ENCODE measurements at places on chromosomes 1 and 21. TPM values are rescaled to one million over a fixed set of nuclear protein-coding genes. Genes with fewer than 3 reads are reported as not detected.

DNA sequence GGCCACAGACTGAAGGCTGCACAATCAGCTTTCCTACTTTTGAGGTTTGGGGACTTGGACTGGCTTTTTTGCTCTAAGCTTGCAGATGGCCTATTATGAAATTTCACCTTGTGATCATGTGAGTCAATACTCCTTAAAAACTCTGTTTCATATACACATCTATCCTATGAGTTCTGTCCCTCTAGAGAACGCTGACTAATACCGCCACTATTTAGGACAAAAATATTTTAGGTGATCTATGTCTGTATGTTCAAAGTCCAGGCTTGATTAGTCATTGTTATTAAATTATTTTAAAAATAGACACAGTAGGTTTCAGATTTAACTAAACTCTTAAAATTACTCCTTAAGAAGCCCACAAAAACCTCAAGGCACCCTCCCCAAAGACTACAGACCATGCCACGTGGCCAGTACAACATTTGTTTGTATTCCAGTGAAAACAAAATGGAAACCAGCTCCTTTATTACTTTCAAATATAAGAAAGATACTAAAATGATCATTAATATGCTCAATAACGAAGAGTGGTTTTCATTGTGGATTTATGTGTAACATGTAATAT lies 63.1 kb downstream of the TMPRSS15 start:
- no peak for DNase-seq

The INTS11 gene
- total RNA-seq, result 42.4 TPM

GRCh38 chr21:39923476-39923875 lies 56.2 kb downstream of the PCP4 start:
- no peak for DNase-seq

DNA sequence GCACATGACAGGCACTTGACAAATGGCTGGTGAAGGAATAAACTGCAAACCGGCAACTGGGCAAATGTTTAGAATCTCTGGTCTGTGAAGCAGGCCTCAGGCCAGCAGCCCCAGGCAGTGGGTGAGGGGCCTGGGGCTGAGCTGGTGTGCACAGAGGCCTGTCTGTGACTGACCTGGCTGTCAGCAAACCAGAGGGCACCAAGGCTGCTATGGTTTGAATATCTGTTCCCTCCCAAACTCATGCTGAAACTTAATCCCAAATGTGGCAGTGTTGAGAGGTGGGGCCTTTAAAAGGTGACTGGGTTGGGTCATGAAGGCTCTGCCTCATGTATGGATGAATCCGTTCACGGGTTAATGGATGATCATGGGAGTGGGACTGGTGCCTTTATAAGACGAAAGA lies 139.8 kb downstream of the DMRTB1 start:
- DNase-seq, result no peak

The TYW3 gene
- 12.5 TPM for total RNA-seq

The IVL gene
- total RNA-seq, result 14.2 TPM

The OR2T2 gene
- total RNA-seq, result not detected

DNA sequence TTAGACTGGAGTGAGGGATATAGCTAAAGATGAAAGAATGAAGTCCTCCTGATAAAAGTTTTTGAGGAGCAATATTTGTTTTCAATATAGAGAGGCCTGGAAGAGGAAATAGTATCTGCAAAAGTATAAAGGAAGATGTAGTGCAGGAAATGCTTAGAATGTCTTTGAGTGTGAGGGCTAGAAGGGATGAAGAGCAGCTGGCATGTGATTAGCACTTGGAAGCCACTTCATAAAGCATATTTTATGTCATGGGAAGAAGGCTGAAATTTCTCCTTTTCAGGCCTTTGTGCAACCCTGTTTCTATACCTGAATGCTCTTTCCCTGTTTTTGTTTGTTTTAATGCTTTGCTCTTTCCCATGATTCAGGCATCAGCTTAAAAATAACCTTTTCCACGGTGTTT lies 323.3 kb upstream of the DEPDC1 start:
- peak; percentile 40 for DNase-seq

The AJAP1 gene
- total RNA-seq, result 0.96 TPM

- no peak for DNase-seq
These were observed 127.0 kb downstream of the AKT3 start for GRCh38 chr1:243723050-243723449.

GRCh38 chr21:43281661-43282357 lies 113.0 kb downstream of the CRYAA start:
- DNase-seq, result no peak

DNA sequence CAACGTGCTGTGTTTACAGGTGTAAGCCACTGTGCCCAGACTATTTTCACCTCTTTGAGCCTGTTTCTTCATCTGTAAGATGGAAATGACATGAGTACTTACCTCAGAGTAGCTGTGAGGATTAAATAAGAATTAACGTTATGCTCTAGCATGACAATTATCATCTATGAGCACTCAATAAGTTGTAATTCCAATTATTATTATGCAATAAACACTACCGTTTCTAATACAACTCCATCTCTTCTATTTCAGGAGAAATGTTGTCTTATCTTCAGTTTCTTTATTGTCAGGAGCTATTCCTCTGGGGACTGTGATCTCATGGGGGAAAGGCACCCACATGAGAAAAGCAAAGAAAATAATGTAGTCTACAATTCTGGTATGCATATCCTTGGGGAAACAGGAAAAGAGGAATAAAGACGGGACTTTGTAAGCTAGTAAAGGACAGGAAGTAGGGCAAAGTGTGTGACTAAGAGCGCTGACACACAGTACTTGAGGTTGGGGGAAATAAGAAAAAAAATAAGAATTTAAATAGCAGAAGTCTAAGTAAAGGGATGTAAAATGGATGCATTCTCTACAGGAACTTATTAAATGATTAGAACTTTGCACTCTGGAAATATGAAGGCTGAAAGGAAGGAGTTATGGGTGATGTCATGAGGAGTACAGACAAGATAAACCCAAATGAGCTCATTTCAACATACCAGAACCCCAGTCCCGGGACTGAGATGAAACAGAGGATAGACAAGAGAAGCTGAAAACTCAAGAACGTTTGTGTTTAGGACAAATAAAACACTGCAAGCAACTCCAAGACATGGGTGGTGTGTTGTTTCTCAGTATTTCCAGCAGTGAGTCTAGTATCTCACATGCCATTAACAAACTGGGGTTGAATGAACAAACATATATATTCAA lies 9.8 kb downstream of the PHC2 start:
- DNase-seq, result peak; percentile 43

The PHLDA3 gene
- total RNA-seq, result 77.0 TPM
